Naive B cell (primary cell): ENCODE measurements at places on chromosomes 11 and 22.

DNA sequence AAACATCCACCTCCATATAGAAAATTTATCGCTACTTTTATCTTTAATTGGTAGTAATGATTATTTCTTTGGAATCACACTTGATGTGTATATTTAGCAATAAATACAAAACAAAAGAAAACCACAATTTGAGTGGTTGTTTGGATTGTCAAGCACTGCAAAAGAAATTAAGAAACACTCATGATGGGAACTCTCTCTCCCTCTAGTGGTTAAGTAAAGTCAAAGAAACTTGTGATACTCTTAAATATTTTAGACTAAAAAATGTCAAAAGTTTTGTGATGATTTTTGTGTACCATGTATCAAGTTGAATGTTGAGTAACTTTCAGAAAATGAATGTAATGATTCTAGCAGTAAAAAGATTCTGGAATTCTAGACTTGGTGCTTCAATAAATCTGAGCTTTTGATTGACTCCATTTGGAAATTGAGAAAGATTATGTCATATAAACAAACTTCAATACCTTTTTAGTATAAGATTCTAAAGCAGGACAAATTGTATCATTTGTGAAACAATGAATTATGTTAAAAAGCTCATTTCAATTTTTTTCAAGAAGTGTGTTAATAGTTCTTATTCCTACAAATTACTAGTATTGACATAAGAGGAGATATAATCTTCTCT lies 20.8 kb downstream of the MUC15 start:
- no peak for DNase-seq

- no peak for DNase-seq
Measured at GRCh38 chr11:35247428-35247827, 108.5 kb downstream of the CD44 start.

DNA sequence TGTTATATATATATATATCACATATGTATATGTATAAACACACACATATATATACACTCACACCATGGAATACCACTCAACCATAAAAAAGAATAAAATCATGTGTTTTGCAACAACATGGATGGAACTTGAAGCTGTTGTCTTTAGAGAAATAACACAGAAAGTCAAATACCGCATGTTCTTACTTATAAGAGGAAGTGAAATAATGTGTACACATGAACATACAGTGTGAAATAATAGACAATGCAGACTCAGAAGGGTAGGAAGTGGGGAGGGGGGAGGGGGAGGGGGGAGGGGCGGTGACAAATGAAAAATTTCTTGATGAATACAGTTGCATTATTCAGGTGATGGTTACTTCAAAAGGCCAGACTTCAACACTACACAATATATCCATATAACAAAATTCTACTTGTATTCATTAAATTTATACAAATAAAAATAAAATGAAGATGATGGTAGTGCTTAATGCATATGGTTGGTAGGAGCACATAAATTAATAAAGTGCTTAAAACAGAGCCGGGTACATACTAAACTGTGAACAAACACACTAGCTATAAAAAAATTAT lies 5.8 kb upstream of the OR5B2 start:
- DNase-seq = no peak

DNA sequence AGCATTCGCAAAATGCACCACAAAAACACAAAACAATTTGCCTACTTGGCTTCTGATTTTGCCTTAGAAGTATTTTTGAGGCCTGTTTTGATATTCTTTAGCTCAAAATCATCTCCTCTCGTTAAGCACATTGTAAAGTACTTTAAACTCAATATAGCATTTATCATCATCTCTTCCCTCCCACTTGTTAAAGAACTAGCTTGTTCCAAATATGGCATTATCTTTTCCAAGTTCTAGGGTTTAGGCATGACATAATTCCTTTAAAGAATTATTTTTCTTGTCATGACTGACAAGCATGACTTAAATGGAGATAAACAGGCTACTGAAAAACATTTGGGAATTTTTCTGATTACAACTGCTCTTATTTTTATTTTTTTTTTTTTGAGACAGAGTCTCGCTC lies 21.3 kb downstream of the CELF1 start:
- no peak for DNase-seq

DNA sequence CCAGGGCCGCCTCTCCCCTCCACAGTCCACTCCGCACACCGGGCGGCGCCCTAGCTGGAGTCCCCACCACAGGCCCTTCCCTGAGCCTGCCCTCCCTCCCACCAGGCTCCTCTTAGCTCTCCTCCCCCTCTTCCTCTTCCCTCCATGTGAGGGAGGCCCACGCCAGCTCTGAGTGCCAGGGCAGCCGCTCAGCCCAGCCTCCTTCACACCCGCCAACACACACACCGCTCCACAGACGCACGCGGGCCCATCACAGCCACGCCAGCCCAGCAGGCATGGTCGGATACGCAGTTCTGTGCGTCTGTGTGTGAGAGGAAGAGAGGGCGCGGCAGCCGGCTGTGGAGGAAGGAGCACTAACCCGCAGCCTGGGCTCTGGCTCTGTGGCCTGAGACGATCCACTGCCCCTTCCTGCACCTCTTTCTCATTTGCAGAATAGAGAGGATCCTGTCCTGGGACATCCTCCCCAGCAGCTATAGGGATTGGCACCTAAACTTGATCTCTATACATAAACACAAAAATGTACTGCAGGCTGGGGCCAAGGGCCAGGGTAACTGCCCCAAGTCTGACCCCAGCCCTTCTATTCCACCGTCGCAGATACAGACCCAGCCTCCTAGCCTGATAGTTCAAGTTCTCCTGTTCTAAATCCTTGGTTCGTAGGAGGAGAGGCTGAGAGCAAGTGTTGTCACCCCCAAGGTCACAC lies 3.5 kb downstream of the CHRM4 start:
- DNase-seq = no peak

GRCh38 chr22:50247748-50248147 lies 2.9 kb upstream of the TUBGCP6 start:
- no peak for DNase-seq

- no peak for DNase-seq
Measured at GRCh38 chr11:75597636-75598035, 35.6 kb downstream of the SERPINH1 start.

- DNase-seq = no peak
Measured at GRCh38 chr11:10777806-10778205, 26.8 kb downstream of the CTR9 start.

GRCh38 chr11:109914038-109914437 lies 179.2 kb upstream of the ZC3H12C start:
- DNase-seq = no peak

- DNase-seq = no peak
Measured at GRCh38 chr22:50015451-50016307, 3.1 kb upstream of the IL17REL start.

GRCh38 chr11:65863889-65864705 lies 3.9 kb downstream of the MUS81 start:
- DNase-seq = no peak

DNA sequence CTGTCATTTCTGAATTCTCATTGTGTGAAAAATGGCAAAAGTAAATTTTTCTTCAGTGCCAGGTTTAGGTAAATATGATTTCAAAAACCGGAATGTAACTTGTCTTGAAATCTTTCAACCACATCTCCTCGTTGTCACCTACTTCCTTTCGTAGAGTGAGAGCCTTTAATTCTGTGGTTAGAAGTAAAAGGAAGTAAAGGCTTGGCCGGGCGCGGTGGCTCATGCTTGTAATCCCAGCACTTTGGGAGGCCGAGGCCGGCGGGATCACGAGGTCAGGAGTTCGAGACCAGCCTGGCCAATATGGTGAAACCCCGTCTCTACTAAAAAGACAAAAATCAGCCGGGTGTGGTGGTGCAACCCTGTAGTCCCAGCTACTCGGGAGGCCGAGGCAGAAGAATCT lies 29.8 kb downstream of the SGSM3 start:
- DNase-seq = peak; percentile 83

DNA sequence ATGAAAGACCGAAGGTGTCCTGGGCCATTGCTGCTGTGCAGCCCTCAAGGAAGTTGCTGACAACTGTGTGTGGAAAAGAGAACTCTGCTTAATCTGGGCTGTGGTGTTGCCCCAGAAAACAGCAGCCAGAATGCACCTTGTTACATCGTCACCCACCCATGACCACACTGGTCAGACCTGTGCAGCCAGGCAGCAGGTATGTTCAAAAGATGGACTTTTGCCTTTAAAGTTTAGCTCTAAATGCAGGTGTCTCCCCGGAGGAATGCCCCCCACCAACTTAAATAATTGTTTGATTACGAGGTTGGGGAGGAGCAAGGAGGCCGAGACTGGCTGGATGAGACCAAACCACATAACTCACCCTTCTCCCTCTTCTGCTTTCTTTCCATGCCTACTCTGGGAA lies 15.3 kb upstream of the POLA2 start:
- DNase-seq = no peak

- no peak for DNase-seq
Measured at GRCh38 chr11:79520086-79520485, 79.3 kb upstream of the TENM4 start.

GRCh38 chr11:21650961-21651360 lies 541.9 kb upstream of the ANO5 start:
- DNase-seq = no peak

DNA sequence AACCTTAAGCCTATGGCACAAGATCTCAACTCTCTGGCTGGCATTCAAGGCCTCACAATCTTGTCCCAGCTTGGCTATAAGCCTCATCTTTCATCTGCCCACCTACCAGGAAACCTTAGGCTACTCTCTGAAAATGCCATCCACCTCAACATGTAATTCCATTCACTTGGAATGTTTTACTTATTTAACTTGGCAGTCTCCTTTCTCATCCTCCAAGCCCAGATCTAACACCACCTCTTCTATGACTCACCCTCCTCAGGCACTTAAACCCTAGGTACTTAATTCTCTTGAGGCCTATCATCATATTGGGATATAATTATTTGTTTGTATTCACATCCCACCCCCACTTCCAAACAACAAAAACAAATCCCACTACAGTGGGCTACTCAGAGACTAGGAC lies 15.0 kb downstream of the POGLUT3 start:
- no peak for DNase-seq

DNA sequence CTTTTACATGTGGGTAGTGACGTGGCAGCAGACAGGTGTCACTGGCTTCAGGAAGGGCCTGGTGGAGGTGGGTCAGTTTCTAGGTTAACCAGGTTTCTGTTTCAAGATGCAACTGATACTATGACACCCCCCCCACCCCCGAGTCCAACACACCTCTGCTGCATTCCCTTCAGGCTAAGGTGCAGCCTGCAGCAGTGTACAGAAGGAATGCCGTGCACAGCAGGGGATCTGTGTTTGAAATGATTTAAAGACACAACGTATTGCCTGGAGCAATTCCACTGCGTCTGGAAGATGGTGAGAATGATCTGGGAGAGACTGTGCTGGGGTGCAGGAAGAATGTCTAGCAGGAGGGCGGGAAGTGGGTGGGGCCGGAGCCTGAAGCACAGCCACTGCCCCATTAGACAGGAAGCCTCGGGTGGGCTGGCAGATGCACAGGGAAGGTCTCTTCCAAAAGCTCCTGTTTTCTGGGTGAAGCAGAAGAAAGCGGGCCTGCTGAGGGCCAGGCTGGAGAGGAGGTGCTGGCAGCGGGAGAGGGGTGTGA lies 11.9 kb upstream of the TESMIN start:
- no peak for DNase-seq

DNA sequence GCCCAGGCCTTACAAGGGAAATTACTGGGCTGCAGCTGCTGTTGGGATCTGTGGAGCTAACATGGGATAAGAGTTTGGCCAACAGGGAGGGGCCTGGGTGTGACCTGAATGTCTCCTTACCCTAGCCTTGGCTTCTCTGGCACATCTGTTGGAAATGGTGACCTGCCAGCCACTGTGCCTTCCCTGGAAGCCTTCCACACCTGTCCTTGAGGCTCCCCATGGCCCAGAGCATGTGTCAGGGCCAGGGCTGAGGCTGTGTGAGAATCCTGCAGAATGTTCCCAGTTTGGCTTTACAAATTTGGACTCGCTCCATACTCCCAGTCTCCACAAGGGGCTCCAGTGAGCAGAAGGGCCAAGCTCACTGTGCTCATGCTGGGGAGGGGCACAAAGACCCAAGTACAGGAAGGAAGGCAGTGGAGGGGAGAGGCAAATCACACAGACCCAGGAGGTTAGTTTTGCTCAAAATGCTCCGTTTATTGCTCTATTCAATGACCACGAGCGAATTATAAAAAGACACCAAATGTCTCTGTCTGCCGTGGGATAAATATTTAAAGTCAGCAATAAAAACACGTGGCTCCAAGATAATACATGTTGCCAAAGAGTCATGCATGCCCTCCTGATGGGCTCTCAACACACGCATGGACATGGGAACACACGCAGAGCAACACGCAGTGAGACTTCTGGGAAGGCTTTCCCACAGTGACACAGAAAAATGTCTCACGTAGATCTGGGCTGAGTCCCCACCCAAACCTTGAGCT lies 1.7 kb upstream of the IGSF22 start:
- peak; percentile 33 for DNase-seq

- DNase-seq = no peak
Measured at GRCh38 chr11:5684036-5684645, 733 bp downstream of the TRIM5 start.

DNA sequence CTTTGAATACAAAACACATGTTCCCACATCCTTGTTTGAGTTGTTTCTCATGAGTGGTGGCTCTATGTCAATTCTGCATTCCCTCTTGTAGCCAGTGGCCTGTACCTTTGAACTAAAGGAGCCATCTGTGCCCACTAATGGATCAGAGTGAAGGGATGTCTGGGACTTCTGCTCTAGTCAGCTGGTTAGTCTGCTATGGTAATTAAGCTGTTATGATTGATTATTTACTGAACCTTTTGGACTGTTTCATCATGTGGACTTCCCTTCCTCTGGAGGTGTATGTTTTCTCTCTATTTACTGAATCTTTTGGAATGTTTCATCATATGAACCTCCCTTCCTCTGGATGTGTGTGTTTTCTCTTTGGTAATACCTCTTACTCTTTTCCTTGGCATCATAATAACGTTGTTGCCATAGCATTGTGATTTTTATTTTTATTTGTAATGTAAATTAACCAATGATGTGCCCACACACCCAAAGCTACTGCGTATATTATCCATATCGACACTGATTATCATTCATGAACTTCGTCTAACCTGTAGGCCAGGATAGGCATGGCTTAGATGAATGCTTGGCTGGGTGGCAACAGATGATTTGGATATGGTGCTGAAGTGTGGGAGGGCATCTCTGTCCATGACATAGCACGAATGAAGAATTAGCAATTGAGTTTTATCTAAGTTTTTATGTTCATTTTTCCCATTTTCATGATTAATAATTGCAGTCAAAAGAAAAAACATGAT lies 112.3 kb upstream of the SORL1-AS1 start:
- no peak for DNase-seq
